SJSA1 (cell line): ENCODE measurements at places on chromosomes 13 and 19. TPM values are rescaled to one million over a fixed set of nuclear protein-coding genes. Genes with fewer than 3 reads are reported as not detected.

FREM2 gene
- not detected in 2 replicates for total RNA-seq

DNA sequence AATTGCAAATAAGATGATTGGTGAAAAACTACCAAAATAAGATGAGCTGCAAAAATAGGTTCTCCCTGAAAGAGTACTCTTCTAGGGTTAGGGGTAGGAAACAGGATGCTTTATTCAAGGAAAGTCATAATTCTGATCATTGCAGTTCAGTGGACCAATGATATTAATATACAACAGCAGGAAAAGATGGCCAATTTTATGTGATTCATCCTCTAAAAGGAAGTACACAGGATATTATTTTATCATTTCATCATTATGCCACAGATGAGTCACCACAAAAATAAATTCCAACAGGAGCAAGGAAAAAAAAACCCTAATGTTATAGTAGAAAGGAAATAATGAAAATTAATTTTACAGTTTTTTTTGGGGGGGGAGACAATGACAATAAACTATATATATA, 205.0 kb downstream of the NALCN start:
- no peaks in the 10 kb centered on the region for H3K4me1 ChIP-seq
- H3K27me3 ChIP-seq = no peaks in the 10 kb centered on the region
- H3K36me3 ChIP-seq = no peaks in the 10 kb centered on the region
- no peak overlapping the region for H3K4me3 ChIP-seq
- DNase-seq = no peak

- peaks cover 77% of the 10 kb centered on the region for H3K27me3 ChIP-seq
- H3K27ac ChIP-seq = no peak overlapping the region
- no peak for DNase-seq
- no peaks in the 10 kb centered on the region for H3K36me3 ChIP-seq
- no peak overlapping the region for H3K4me3 ChIP-seq
These were observed 3.8 kb upstream of the IFNL4 start for GRCh38 chr19:39252458-39252857.

GRCh38 chr19:821825-822503, at the start of gene PLPPR3:
TSS of gene PLPPR3 (minus strand) at chr19:821955. CDS start at chr19:821559, 396 bp downstream.
- 0 out of 2 replicates have a peak, but pooled peaks cover 2% of the 10 kb centered on the region for H3K27me3 ChIP-seq
- no peak within 1 kb of the TSS for H3K27ac ChIP-seq
- H3K4me3 ChIP-seq = peak within 1 kb of the TSS; percentile 15; the same call in 1 of the 2 replicates
- DNase-seq = no peak
- no peaks in the 10 kb centered on the region for H3K36me3 ChIP-seq

IGFL3 gene
- total RNA-seq = not detected in 2 replicates

- peak overlapping the region; percentile 5 for H3K27ac ChIP-seq
- peak overlapping the region; percentile 54 for H3K4me3 ChIP-seq
- H3K27me3 ChIP-seq = peaks cover 62% of the 10 kb centered on the region
- peaks cover 11% of the 10 kb centered on the region for H3K36me3 ChIP-seq
- H3K4me1 ChIP-seq = peaks cover 20% of the 10 kb centered on the region
- peak; percentile 95 for DNase-seq
These were observed 933 bp downstream of the ARHGEF7 start for GRCh38 chr13:111115965-111116521.

- H3K4me3 ChIP-seq = no peak overlapping the region
- H3K27ac ChIP-seq = no peak overlapping the region
- no peaks in the 10 kb centered on the region for H3K36me3 ChIP-seq
- H3K27me3 ChIP-seq = no peaks in the 10 kb centered on the region
- no peaks in the 10 kb centered on the region for H3K4me1 ChIP-seq
- DNase-seq = no peak
These were observed 687.8 kb downstream of the DIAPH3 start for GRCh38 chr13:59475911-59476310.

ZNF180 gene
- total RNA-seq = 16.4 and 17.7 TPM in 2 replicates

MZT1 gene
- total RNA-seq = 53.0 and 76.5 TPM in 2 replicates

DNA sequence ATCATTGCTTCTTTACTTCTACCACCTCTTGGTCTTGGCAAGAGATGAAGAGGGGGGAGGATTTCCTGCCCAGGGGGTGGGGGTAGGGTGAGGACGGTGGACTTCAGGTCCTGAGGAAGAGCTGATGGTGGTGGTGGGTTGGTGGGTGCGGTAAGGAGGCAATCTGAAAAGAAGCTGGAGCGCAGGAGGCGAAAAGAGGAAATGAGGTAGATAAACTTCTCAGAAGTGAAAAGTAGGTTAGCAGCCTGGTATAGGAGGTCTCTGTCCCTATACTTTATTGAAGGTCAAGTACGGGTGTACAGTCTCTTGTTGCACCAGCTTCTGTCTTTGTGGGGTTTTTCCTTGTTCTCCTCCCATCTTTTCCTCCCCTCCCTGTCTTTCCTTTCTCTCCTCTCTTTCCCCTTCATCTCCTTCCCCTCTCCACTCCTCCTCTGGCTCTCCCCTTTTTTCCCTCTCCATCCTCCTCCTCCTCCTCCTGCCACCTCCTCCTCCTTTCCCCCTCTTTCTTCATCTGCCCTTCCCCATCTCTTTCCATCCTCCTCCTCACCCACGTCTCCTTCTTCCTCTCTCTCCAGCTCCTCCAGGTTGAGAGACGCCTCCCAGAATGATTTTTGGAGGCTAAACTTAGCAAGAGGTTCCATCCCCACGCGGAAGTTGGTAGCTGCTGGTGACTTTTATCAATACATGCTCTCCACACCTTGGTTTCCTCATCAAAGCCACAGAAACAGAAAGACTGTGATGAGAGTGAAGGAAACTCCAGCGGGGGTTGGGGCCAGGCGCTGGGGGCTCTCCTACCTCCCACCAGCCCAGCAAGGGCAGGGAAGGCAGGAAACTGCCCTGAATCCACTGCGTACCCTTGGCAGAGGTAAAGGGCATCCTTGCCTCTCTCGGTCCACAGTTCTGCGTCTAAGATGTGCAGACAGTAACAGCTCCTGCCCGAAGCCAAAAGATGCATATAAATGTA, 15.3 kb downstream of the TNFSF14 start:
- peaks cover 13% of the 10 kb centered on the region for H3K27me3 ChIP-seq
- H3K4me3 ChIP-seq = no peak overlapping the region
- no peaks in the 10 kb centered on the region for H3K36me3 ChIP-seq
- DNase-seq = no peak
- H3K27ac ChIP-seq = no peak overlapping the region

GRCh38 chr13:105083992-105084391, 1451.5 kb downstream of the EFNB2 start:
- DNase-seq = no peak
- no peak overlapping the region for H3K4me3 ChIP-seq
- H3K36me3 ChIP-seq = no peaks in the 10 kb centered on the region
- H3K4me1 ChIP-seq = no peaks in the 10 kb centered on the region
- H3K27ac ChIP-seq = no peak overlapping the region
- no peaks in the 10 kb centered on the region for H3K27me3 ChIP-seq

GRCh38 chr19:57656346-57656745, 12.4 kb upstream of the ZSCAN4 start:
- no peaks in the 10 kb centered on the region for H3K4me1 ChIP-seq
- H3K27me3 ChIP-seq = no peaks in the 10 kb centered on the region
- no peaks in the 10 kb centered on the region for H3K36me3 ChIP-seq
- no peak overlapping the region for H3K27ac ChIP-seq
- DNase-seq = no peak
- H3K4me3 ChIP-seq = no peak overlapping the region

ICAM5 gene
- total RNA-seq = 0.38 and 0.79 TPM in 2 replicates
